ENCODE measurements at places on chromosomes 3 and 15. TPM values are rescaled to one million over a fixed set of nuclear protein-coding genes. Genes with fewer than 3 reads are reported as not detected.

Gene ACAN
- not detected for total RNA-seq

Gene CACNA2D3
- total RNA-seq = 0.55 TPM

Gene LACTB
- total RNA-seq = 19.8 TPM

Gene POU1F1
- total RNA-seq = not detected

Gene STRIT1
- total RNA-seq = not detected

Gene TMEM207
- total RNA-seq = not detected

Gene XIRP1
- 6.0 TPM for total RNA-seq

Gene PARP9
- 35.8 TPM for total RNA-seq

Gene SLCO2A1
- 27.2 TPM for total RNA-seq

Gene PCOLCE2
- 5.2 TPM for total RNA-seq

Gene NR1I2
- total RNA-seq = 271 TPM

Gene DNAJC17
- total RNA-seq = 56.9 TPM

Gene MRPS25
- 47.5 TPM for total RNA-seq

Gene PRSS50
- total RNA-seq = 0.14 TPM

Gene FBLN2
- 23.0 TPM for total RNA-seq

Gene ROPN1
- total RNA-seq = 1.9 TPM

Gene B4GALT4
- total RNA-seq = 54.2 TPM

Gene CCR9
- not detected for total RNA-seq

Gene PDZRN3
- 31.9 TPM for total RNA-seq

Gene ZNF860
- total RNA-seq = not detected

Gene LRRN1
- 0.32 TPM for total RNA-seq

Gene C2CD4B
- total RNA-seq = 29.9 TPM

Gene IQCH
- total RNA-seq = 0.40 TPM

Gene NMNAT3
- 3.2 TPM for total RNA-seq

Gene DLL4
- 14.2 TPM for total RNA-seq

Measured in transverse colon (tissue), 4 donors.